ENCODE measurements at places on chromosomes 7 and 10.

DNA sequence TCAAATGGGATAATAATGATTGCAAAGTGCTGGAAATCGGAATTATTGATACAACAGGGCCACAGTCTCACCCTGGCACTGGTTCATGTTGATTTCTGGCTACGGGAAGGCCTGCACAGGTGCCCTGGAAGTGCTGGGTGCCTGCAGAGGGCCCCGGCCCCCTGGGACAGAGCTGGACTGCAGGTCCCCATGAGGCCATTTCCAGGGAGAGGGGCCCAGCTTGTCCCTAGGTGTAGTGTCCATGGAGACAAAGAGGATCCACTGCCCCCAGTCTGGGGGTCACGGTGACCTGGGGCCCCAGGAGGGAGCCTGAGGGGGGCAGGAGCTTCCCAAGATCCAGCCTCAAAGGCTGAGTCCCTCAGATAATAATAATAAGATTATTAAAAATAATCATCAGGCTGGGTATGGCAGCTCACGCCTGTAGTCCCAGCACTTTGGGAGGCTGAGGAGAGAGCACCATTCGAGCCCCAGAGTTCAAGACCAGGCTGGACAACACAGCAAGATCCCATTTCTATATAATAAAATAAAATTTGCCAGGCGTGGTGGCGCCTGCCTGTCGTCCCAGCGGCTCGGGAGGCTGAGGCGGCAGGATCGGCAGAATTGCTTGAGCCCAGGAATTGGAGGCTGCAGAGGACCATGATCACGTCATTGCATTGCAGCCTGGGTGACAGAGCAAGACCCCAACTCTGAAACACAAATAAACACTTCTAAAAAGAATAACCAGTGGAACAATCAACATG lies 98.1 kb downstream of the MICALL2 start:
- no peak for DNase-seq

DNA sequence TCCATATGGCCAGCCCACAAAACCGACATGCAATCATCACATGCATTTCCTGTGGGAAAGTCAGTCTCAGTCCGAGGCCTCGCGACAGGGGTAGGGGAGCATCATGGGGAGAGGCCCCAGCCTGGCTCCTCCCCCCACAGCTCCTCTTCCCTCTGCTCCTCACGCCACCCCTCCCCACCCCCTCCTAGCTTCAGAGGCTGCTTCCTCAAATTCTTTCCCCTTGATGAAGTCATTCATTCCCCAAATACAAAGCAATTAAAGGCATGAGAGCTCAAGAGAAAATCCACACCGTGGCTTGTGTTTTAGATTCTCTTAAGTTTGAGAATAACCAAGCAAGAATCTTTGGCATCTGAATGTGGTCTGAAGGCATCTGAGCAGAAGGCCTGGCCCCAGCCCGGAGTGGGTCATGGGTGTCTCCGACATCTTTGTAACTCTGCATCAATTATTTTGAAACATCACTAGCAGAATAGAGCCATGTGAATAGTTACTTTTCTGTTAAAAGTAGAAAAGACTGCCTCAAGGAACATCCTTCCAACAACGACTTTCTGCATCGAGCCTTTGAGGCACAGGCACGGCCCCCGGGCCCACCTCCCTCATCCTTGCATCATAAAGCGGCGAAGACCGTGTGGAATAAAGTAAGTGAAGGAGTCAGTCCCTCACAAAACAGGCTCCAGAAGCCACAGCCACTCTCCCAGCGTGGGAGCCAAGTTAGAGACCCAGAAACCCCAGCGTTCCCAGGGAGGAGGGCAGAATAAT lies 90.9 kb downstream of the DIP2C start:
- DNase-seq: peak; percentile 99

- DNase-seq: no peak
These were observed 282.0 kb upstream of the AKR1E2 start for GRCh38 chr10:4543938-4544533.

- DNase-seq: no peak
These were observed 258.7 kb downstream of the PTEN start for GRCh38 chr10:88122145-88122544.

- DNase-seq: no peak
These were observed 54.6 kb downstream of the FHIP2A start for GRCh38 chr10:114876169-114876568.

DNA sequence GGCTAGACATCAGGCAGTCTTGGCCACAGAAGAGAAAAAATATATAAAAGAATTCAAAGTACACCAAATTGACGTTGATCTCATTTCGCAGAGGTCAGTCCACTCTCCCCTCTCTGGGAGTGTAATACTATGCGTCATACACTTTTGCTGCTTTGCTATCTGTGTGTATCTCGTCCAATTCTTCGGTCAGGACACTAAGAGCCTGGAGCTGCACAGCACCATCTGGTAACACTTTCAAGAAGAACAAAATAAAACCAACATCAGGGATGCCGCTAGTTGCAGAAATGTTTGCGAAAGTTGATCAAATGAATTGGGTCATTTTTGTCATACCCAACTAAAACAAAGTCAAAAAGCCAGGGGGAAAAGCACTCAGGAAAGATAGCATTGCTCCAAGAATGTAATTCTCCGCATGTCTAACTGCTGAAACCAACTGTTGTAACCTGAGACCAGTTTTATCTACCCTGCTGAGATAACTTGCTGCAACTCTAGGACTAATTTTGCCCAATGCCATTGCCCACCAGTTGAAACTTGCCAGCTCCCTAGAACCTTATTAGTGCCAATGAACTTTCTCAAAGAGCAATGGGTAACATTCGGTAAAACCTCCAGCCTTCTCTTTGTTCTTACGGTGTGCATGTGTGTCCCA lies 23.0 kb downstream of the TMEM176A start:
- no peak for DNase-seq

GRCh38 chr10:118953598-118954393 lies 75.7 kb upstream of the NANOS1 start:
- no peak for DNase-seq
